ENCODE measurements at places on chromosomes 2 and 18. TPM values are rescaled to one million over a fixed set of nuclear protein-coding genes. Genes with fewer than 3 reads are reported as not detected.

Gene LRRFIP1
- total RNA-seq: 92.2 TPM

Gene ACYP2
- 26.3 TPM for total RNA-seq

Gene NT5DC4
- total RNA-seq: not detected

Gene MEP1B
- total RNA-seq: 0.17 TPM

Gene SERPINB11
- total RNA-seq: not detected

Gene SERPINB5
- 0.29 TPM for total RNA-seq

Gene FHL2
- total RNA-seq: 52.7 TPM

Gene VWA3B
- total RNA-seq: not detected

Gene ANKRD30BL
- not detected for total RNA-seq

Gene ATOH8
- 55.9 TPM for total RNA-seq

Gene CD8A
- total RNA-seq: not detected

Gene FKBP1B
- 10.9 TPM for total RNA-seq

Gene POTEJ
- total RNA-seq: not detected

Gene C2orf80
- total RNA-seq: not detected

Gene LANCL1
- total RNA-seq: 56.4 TPM

Gene MYCN
- not detected for total RNA-seq

Gene FNDC4
- total RNA-seq: 34.7 TPM

Gene WNT6
- total RNA-seq: not detected

Gene ASB18
- total RNA-seq: not detected

Gene GKN1
- not detected for total RNA-seq

Gene SPATA3
- not detected for total RNA-seq

Gene GAL3ST2
- total RNA-seq: not detected

Gene CLEC4F
- not detected for total RNA-seq

Gene CCDC88A
- total RNA-seq: 47.1 TPM

Gene TXNDC2
- total RNA-seq: under 0.01 TPM

Gene KCNG2
- total RNA-seq: 0.73 TPM

Gene UGT1A1
- total RNA-seq: not detected

Gene POMC
- total RNA-seq: 3.8 TPM

Gene MARCHF7
- 151 TPM for total RNA-seq

Measured in smooth muscle cell of trachea (primary cell).